CD4-positive, alpha-beta T cell treated with Interleukin-17A for 1 hour (primary cell): ENCODE measurements at places on chromosomes 1 and 21.

DNA sequence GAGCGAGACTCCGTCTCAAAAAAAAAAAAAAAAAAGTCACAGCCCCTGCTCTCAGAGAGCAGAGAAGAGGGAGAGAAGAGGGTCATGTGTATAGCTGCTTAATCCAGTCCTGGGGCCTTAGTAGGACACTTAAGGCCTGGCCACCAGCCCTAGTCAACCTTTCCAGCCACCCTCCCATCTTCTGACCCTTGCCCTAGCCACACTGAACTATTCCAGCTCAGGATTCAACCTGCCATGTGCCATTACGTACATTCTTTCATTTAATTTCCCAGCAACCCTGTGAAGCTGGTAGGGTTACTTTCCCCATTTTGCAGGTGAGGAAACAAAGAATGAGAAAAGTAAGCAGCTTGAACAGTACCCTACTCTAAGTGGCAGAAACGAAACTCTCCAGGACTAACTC is 9.0 kb downstream of the FOXO6 start:
- DNase-seq: no peak

DNA sequence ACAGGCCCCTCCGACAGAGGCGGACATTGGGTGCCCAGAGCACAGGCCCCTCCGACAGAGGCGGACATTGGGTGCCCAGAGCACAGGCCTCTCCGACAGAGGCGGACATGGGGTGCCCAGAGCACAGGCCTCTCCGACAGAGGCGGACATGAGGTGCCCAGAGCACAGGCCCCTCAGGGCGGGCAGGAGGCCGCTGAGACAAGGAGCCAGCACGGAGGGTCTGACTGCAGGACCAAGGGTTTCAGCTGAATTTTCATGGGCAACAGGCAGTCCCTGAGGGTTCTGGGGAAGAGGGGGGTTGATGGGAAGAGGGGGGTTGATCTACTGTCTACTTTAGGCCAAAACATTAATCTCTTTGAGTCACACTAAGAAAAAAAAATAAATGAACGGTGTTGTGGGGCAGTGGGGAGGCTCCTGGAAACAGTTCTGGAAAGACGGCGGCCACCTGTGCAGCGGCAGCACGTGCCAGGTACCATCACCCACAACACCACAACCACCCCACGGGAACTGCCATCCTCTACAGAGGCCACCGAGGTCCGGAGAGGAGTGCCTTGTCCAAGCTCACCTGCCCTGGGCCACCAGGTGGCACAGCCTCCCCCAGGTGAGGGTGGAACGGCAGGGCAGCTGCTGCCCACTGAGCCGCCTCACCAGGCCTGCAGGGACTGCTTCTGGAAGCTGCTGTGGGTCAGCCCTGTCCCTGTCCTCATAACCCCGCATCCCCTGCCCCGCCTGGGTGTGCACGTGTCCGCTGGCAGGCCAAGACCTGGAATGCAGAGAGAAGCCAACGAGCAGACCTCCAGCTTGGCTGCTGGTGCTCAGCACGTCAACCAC is 20.5 kb downstream of the PRDM15 start:
- DNase-seq: no peak

DNA sequence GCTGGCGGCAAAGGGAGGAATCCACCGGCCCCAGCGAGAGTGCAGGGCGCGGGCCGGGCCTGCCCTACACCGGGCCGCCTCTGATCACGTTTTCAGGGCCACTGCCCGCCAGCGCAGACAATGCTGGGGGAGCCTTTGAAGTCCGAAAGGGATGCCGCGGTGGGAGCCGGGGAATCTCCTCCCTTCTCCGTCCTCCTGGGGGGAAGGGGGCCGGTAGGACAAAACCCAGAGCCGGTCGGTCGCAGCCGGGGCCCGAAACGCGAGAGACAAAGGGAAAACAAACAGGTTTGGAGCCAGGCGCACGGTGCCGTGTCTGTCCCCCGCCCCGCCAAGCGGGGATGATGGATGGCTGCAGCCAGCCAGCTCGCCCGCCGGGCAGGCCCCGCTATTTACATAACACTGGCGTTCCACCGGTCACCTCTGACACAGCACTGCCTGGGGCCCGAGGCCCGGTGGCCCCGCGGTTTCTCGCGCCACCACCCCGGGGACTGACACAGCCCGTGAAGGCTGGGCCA is 92.0 kb downstream of the CASZ1 start:
- DNase-seq: no peak

DNA sequence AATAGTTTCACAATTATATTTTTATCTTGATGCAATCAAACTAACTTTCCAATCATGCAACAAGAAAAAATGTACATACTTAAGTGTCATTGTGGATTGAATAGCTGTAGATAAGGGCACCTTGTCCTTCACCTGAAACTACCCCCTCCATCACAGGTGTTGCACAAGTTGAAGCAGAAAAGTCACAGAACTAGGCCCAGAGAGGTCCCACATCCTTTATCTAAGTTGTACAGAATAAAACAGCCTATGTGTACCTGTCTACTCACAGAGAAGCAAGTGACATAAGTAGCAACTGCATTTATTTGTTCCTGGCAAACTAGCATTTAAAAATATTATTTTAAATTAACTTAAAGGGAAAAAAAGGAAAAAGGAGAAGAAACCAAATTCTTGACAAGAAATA is 256.8 kb downstream of the FAF1 start:
- no peak for DNase-seq

GRCh38 chr1:55833529-55834091 is 618.4 kb upstream of the USP24 start:
- no peak for DNase-seq

DNA sequence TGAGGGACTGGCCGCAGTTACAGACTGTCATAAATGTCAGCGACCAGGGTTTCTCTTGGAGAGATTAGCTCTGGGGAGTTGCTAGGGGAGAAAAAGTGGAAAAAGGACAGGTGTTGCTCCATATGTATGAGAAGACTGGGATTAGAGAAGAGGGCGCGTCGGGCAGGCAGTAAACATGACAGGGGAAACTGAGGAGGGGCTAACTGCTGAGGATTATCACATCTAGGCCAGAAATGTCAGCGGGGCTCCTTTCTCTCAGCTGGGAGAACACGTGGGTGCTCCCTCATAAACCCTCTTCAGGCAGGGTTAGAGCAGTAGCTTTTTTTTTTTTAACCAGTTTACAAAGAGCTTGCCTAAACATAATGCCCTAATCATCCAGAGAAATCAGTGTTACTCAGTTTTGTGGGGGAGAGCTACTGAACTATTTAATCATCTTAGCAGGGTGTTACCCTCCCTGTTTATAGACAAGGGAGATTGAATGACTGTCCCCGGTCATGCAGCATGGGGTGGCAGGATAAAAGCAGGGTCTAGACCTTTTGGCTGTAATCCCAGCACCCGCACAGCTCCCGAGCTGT is 35.2 kb downstream of the ELAPOR1 start:
- DNase-seq: no peak

DNA sequence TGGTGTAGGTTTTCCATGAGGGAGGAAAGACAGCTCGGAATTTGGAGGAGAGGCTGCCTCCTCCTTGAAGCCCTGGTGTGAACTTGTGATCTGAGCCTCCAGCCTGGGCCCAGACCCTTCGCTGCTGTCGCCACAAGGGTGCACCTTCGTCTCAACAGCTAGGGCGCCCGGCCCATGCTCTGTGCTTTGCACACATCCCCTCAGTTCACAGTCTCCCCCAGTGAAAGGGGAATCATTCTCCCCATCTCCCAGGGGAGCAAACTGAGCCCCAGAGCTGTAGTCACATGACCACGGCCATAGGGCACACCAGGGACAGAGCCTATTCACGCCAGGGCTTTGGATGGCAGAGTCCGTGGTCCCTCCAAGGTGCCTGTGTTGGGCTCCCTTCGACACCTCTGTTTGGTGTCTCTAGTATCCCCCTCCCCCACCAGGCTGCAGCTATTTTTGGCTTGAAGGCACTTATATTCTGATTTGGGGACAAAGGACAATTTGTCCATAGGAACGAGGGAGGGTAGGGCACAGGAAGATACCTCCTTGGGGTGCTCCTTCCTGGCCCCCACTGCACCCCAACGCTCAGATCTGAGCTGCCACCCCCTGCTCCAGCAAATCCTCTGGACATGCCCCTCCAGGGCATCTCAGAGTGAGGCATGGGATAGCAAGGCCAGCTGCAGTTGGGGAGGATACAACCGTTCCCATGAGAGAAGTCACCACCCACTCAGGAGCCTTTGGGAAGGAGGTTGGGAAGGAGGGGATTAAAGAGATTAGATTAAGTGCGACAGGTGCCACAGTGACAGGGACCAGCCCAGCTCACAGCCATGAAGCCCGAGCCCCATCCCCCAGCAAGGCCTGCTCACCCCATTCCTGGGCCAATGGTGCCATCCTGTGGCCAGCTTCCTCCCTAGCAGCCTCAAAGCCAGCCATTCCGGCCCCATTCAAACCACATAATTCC is 15.7 kb downstream of the MATN1 start:
- peak; percentile 60 for DNase-seq

- DNase-seq: no peak
Observed at GRCh38 chr21:25170681-25171080, 436.6 kb downstream of the MRPL39 start.
